ENCODE measurements at places on chromosomes 7 and 10.
A peak's percentile ranks its signal among the peaks of the same experiment; 100 is the strongest.

DNA sequence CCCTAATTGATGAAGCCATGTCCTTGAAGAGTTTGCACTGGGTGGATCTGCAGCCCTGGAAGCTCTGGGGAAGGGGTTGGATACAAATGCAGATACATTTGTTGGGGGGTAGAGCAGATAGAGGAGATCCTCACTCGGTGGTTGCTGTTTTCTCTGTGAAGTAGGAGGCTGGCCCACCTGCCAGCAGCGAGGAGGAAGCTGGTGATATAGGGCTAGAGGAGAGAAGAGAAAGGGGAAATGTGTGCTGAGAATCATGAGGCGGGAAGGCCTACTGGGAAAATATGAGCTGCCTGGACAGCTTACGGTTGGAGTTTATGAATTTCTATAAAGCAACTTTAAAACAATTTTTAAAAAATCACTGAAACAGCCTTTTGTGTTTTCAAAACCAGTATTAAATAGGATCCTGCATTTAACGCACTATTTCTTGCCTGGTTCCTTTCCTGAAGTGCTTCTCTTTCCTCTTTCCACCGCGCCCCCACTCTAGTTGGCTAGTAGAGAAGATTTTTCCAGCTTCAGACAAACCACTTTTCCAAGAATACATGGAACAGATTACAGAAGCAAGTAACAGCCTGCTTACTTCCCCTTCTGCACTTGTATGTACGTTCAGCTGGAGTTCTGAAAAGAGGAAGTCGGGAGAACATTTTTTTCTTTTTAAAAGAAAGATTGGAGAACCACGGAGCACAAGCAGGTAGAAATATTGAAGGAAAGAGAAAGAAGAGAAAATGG lies 100.6 kb upstream of the GLCCI1 start:
- no peak for DNase-seq

DNA sequence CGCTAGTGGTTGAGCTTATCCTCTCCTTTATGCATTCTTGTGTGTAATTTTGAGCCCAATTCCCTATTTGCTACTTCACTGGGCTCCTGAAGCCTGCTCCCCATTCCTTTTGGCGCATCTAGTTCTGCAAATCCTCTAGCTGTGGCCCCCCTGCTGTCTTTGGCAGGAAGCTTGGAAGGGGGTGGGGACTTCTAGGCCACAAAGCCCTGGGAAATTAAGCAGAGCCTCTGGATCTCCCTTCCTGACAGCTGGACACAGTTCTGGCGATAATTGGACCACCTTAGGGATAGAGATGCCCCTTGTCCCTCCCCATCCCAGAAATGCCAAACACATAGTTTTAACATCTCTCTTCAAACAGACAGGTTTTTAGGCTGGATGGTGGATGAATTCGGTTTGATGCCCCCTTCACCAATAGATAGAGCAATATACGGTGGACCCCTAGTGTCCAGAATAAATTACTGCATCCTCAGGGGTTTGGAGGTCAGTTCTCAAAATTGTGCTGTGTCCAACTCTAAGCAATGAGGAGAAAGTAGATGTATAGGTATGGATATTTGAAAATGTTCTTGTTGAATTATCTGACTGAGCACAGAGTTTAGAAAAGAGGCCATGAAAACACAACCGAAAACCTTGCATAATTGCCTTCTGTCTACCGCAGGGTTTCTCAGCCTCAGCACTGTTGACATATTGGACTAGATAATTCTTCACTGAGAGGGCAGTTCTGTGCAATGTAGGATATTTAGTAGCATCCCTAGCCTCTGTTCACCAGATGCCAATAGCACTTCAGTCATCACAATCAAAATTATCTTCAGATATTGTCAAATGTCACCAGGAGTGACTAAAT lies 75.5 kb downstream of the PAPSS2 start:
- peak; percentile 61 for DNase-seq

- DNase-seq: peak; percentile 12
Observed at GRCh38 chr7:15461576-15461975, 100.2 kb downstream of the AGMO start.

- no peak for DNase-seq
Observed at GRCh38 chr7:111090846-111091245, at the start of gene LRRN3. Gene LRRN3 (plus strand): TSS chr7:111091127. CDS start chr7:111122773, 31,646 bp downstream.

- DNase-seq: no peak
Observed at GRCh38 chr10:120573355-120573754, 116.3 kb downstream of the PLPP4 start.

GRCh38 chr10:986881-987619 lies 1.2 kb upstream of the GTPBP4 start:
- DNase-seq: peak; percentile 50

GRCh38 chr7:151009327-151010036 lies 14.8 kb downstream of the ATG9B start:
- no peak for DNase-seq

GRCh38 chr10:132383751-132384196 lies 13.2 kb upstream of the PWWP2B start:
- DNase-seq: no peak

GRCh38 chr10:48604991-48605508 lies at the start of gene ARHGAP22:
Gene ARHGAP22 (minus strand): TSS chr10:48605073. CDS start chr10:48604796, 277 bp downstream.
- peak; percentile 59 for DNase-seq

Data from RWPE1 (cell line).